ENCODE measurements at places on chromosomes 6 and 20. TPM values are rescaled to one million over a fixed set of nuclear protein-coding genes. Genes with fewer than 3 reads are reported as not detected.

Gene SLC17A2
- total RNA-seq = 11.2 TPM

Gene ALDH8A1
- total RNA-seq = 3.6 TPM

Gene BPIFB6
- not detected for total RNA-seq

Gene PTPRT
- total RNA-seq = not detected

Gene TFAP2C
- not detected for total RNA-seq

Gene MUC22
- total RNA-seq = not detected

Gene FERMT1
- total RNA-seq = 39.1 TPM

Gene GATA5
- total RNA-seq = 0.39 TPM

Gene FAM50B
- total RNA-seq = not detected

Gene SLC32A1
- total RNA-seq = not detected

Gene EPM2A
- 9.2 TPM for total RNA-seq

Gene FOXP4
- total RNA-seq = 11.0 TPM

Gene OTOR
- total RNA-seq = not detected

Gene PTK6
- total RNA-seq = not detected

Gene HELZ2
- total RNA-seq = 8.4 TPM

Gene BNIP5
- total RNA-seq = not detected

Gene ZSWIM3
- 7.3 TPM for total RNA-seq

Gene TMC2
- not detected for total RNA-seq

Gene EPB41L1
- total RNA-seq = 20.8 TPM

Gene SERAC1
- 9.6 TPM for total RNA-seq

Gene IRF4
- 0.07 TPM for total RNA-seq

Gene STMN3
- 28.1 TPM for total RNA-seq

Gene CDYL
- total RNA-seq = 105 TPM

Gene COMMD7
- 50.7 TPM for total RNA-seq

Gene PLAGL2
- 26.5 TPM for total RNA-seq

Gene PXDC1
- total RNA-seq = 28.6 TPM

Gene GABRR1
- not detected for total RNA-seq

Gene C6orf132
- 1.5 TPM for total RNA-seq

Gene KHDRBS2
- not detected for total RNA-seq

Gene PCED1A
- 40.1 TPM for total RNA-seq

Gene COL20A1
- not detected for total RNA-seq

Gene C20orf202
- 0.20 TPM for total RNA-seq

Gene TMEM244
- total RNA-seq = not detected

Gene GSTA3
- not detected for total RNA-seq

Gene RIN2
- total RNA-seq = 2.5 TPM

Gene PPIL6
- total RNA-seq = not detected

Gene KCNK16
- not detected for total RNA-seq

Gene NUS1
- total RNA-seq = 18.3 TPM

Gene CDH4
- not detected for total RNA-seq

Gene LAMP5
- not detected for total RNA-seq

Gene GINS1
- total RNA-seq = 59.9 TPM

Gene OOEP
- not detected for total RNA-seq

Gene IL17A
- total RNA-seq = not detected

Gene DCBLD1
- 26.0 TPM for total RNA-seq

Gene ZNF217
- total RNA-seq = 65.0 TPM

Gene WDR46
- 105 TPM for total RNA-seq

Gene SLC22A16
- total RNA-seq = not detected

Gene CCN6
- not detected for total RNA-seq

Gene MCHR2
- not detected for total RNA-seq
